Activated gamma-delta T cell treated with anti-CD3 and anti-CD28 coated beads, Interleukin-2, amount 50 U/mL, for 16 hours (primary cell): ENCODE measurements at places on chromosomes 12 and 14.

DNA sequence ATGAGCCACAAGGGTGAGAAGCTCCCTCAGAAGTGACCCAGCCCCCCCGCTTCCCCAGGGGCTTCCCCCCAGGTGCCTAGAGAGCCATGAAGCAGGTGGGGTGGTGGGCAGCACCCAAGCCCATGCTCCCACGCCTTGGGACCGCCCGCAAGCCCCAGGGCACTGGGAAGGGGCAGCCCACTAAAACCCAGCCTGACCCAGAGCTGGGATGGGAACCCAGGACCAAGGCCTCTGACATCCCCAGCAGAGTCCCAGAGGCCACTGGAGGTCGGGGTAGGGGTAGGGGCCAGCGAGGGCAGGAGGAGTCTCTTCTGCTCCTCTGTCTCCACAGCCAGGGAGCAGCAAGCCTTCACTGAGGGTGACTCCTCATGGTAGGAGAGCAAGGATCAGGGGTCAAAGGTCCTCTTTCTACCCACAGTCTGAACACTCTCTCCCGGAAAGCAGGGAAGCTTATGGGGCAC lies 86.5 kb upstream of the ZFP36L1 start:
- no peak for DNase-seq

GRCh38 chr12:132391326-132392041 lies 62.1 kb upstream of the GALNT9 start:
- DNase-seq: no peak

- no peak for DNase-seq
Observed at GRCh38 chr14:82854901-82855300, 1321.2 kb upstream of the SEL1L start.

- DNase-seq: no peak
Observed at GRCh38 chr12:114698566-114699163, 14.7 kb upstream of the TBX3 start.

DNA sequence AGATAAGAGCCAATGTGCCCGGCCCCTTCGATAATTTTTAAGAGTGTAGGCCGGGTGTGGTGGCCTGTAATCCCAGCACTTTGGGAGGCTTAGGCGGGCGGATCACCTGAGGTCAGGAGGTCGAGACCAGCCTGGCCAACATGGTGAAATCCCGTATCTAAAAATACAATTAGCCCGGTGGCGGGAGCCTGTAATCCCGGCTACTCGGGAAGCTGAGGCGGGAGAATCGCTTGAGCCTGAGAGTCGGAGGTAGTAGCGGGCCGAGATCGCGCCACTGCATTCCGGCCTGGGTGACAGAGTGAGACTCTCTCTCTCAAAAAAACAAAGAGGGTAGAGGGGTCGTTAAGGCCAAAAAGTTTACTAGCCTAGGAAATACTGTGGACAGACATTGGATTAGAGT lies 2.6 kb downstream of the KRAS start:
- no peak for DNase-seq

DNA sequence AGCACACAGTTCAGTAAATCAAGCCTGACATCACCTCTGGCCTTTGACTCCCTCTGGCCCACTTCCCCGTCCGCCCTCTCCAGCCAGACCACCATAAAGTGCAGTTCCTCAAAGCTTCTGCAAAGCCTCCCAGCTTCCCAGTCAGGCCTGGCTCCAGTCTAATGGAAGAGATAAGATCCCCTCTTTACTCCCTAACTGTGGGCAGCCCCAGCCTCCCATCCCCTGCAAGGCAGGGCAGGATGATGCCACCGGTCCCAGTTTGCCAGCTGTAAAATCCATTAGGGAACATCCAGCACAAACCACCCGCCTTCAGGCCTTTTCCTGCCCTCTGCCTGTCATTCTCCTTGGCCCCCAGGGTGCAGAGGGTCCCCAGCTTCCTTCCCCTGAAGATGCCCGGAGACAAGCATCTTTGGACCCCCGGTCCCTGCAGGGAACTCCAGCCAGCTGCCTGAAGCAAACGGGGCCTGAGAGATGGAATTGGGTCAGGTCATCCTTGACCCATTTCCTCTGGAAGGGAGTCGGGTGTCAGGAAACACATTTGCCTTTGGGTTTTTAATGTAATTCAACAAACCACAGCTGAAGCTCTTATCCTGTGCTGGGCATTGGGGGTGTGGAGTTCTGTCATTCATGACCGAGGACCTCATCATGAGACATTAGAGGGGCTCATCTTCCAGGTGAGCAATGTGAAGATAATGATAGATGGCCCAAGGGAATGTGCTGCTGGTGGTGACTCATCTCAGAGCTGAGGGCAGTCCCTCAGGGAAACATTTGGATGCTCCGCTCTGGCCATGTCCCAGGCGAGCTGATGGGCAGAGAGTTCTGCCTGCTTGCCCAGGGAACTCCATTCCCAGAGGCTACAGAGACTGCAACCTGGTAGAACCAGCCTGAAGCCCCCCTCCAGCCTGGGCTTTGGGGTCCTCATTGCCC lies 93.8 kb upstream of the CLMN start:
- no peak for DNase-seq

GRCh38 chr14:70917633-70918032 lies 10.4 kb downstream of the PCNX1 start:
- no peak for DNase-seq

DNA sequence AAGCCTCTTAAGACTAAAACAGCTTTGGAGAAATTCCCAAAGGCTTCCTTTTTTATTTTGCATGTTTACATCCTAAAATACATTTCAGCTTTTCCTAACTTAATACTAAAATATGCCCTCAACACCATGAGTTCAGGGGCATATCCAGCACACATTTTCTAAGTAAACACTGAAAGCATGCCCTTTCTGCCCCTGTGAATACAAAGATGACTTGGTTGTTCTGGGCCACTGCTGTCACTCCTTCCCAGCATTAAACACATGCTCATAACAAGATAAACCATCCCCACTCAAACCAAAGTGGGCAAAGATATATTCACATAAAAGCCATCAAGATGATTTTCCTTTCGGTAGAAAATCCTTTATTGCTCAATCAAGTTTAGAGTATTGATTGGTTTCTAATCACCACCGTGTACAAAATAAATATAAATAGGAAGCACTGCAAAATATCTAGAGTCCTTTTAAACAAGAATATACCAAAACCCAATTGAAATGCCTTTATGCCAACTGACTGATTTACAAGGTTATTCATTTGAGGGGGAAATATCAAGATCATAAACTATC lies 1.9 kb downstream of the CCNB1IP1 start:
- no peak for DNase-seq

DNA sequence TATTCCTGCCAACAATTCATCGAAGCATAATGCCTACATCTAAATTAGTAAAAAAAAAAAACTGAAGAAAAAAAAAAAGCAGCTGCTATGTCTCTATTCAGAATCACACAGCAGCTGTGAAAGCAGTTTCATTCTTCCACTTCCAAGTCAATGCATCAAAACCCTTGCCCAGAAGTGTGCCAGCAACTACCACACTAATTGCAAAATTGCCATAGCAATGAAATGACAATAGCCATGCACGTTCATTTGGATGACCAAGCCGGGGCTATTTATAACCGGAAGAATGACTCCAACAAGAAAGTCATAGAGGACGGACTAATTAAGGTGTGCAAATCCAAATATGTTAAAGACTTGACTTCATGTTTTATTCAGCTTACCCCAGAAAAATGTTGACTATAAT lies 42.5 kb downstream of the SLC2A13 start:
- DNase-seq: no peak
